ENCODE measurements at places on chromosomes 5 and 9.

DNA sequence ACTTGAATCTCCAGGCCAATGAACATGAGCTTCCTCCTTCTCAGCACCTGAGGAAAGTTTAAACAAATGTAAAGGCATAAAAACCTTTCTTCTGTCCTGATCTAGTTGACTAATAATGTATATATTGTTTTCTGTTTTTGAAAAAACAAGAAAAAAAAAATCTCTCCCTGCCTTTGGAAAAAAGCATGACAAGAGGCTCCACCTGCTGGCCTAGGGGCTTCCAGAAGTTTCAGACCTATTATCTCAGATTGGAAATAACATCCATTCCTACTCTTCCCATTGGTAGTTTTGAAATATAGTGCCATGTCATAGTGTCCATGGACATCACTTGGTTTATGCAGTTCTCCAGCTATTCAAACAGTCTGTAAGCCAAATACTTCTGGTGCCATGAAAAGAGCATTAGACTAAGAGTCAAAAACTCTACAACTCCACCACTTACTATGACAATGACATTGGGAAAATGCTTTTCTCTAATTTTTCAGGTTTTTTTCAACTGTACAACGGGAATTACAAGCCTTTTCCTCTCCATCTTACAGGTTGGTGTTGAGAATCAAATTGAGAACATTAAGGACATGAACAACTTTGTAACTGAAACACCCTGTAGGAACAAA, 409.6 kb upstream of the MPDZ start:
- no peak for DNase-seq

DNA sequence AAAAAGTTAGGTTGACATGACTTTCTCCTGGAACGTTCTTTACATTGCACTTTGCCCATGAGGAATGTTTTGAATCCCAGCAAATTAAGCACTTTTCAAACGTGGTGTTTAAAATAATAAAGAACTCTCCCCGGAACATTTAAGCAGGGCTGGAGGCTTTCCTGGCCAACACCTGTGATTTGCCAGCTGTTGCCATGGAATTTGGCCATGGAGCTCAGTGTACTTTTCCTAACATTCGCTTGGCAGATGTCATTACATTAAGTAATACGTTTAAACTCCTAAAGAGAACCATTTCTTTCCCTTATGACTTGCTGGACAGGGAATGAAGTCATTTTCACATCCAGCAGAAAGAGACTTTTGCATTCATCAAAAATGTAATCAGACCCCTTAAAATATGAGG, 146.1 kb downstream of the GAS1 start:
- no peak for DNase-seq

GRCh38 chr5:149237662-149238061, 34.0 kb upstream of the AFAP1L1 start:
- no peak for DNase-seq

DNA sequence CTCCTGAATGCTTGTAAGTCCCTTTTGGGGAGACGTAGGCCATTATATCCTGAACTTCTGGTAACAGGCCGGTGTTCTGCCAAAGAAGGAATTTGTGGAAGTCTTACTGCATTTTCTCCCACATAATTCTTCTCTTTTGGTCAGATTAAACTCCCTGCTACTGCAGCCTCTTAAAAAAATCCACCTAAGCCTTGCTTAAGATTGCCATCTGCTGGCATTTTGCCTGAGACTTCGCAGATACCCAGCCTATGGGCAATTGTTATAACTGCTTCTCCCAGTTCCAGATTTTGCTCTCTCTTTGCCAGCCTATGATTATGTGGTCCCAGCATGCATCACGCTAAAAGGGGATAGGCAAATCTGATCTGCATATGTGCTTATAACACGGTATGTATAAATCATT, 391.6 kb upstream of the CHD1 start:
- no peak for DNase-seq

- no peak for DNase-seq
Observed at GRCh38 chr9:134775081-134775951, 105.3 kb upstream of the FCN2 start.

DNA sequence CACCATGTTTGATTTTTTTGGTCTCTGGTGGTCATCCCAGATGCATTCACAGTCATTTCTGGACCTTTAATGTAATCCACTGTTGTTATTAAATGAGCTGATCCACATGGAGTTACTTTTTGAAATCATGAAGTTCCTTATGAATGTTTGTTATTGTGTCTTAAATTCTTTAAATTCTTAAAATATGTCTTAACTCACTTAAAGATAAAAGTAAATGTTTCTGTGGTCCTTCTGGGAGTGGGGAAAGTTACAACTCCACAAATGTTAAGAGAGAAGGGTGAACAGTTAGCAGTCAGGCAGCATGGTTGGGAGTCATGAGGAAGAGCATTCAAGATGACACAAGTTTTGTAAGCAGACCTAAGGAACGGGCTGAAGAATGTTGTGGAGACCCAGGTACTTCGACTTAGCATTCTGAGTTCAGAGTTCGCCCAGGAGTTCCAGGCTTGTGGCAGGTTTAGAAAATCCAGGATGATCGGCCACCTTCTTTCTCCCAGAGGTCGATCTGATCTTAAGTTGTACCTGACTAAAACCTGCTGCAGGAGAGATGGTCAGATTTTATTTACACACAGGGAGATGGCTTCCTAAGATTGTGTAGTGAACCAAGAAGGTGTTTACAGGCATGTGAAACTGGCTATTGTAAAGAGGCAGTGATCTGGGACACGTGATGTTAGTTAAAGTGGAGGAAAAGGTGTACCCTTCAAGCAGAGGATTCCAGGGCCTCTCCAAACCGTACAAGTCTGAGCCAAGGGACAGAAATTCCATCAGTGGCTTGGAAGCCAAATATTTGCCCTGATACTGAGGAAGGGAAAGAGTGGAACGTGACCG, 17.2 kb downstream of the SLC1A1 start:
- no peak for DNase-seq

- no peak for DNase-seq
Observed at GRCh38 chr5:54383941-54384340, 71.6 kb upstream of the HSPB3 start.

DNA sequence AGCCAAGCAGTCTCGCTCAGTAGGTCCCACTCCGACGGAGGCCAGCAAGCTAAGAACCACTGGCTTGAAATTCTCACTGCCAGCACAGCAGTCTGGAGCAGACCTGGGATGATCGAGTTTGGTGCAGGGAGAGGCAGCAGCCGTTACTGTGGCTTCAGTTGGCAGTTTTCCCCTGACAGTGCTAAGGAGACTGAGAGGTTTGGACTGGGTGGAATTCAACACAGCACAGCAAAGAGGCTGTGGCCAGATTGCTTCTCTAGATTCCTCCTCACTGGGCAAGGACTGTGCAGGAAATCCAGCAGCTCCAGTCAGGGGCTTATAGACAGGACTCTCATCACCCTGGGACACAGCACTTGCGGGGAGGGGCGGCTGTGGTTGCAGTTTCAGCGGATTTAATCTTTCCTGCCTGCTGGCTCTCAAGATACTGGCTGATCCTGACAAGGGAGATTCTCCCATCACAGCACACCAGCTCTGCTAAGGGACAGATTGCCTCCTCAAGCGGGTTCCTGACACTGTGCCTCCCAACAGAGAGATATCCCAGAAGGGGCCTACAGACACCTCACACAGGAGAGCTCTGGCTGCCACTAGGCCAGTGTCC, 122.1 kb downstream of the YIPF5 start:
- no peak for DNase-seq

DNA sequence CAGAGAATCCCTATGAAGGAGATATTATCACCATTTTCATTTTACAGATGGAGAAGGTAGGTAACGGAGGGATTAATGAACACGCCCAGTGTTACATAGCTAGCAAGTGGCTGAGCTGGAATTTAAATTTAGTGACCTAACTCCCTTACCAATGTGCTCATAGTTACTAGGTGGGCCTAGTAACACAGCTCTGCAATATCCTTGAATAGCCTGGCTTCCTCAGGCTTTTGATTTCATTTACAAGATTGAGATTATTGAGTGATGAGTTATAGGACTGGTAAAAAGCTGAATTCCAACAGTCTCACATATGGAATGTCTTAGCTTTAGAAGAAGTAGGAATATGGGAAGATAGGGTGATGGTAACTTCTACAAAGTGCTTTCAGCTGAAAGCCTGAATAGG, 336.3 kb upstream of the KIF2A start:
- no peak for DNase-seq

GRCh38 chr9:114261987-114262386, 60.9 kb upstream of the ORM1 start:
- no peak for DNase-seq

GRCh38 chr9:36941441-36941840, 92.6 kb downstream of the PAX5 start:
- no peak for DNase-seq

DNA sequence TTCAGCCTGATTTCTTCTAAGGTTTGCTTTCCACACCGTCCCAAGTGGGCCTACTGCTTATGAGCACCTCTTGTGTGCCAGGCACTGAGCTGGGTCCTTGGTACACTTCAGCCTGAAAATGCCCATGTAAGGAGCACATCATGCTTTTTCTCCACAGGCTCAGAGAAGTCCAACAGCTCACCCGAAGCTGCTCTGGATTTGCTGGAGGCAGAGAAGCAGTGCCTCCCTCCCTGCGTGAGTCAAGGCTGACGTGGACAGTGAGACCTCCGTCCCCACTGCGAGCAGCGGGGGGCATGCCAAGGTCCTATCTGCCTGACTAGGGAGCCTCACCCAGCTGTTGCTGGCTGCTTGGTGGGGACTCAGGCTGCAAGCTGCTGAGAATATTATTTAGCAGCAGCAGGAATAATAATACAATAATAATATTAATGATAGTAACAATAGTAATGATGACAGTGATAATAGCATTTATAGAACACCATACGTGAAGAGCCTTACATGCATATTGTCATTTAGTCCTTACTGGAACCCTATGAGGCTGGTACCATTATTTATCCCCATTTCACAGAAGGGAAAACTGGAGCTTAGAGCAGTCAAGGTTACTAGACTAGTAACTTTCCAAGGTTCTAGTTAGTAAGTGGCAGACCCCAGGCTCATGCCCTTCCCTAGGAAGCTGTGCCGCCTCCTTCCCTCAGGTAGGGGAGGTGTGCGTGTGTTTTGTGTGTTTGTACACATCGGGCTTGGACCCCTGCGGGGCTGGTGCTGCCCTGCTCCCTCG, 194.8 kb downstream of the HSPA4 start:
- no peak for DNase-seq

- no peak for DNase-seq
Observed at GRCh38 chr9:90832261-90832660, 30.6 kb downstream of the SYK start.

DNA sequence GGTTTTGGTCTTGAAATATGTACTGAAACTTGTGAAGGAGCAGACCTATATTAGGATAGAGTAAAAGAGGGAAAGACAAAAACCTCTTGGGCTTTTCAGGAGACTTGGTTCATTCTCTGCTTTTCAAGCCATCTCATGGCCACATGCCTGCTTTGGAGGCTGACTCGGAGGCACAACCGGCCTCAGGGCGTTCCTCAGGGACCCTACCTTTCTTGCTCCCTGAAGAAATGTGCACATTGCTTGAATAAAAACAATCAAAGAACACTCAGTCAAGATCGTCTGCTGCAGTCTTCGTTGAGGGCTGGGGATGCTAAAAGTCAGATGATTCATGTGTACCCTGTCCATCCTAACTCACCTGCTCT, 994 bp downstream of the IRGM start:
- no peak for DNase-seq

GRCh38 chr5:169910393-169910792, 69.9 kb downstream of the INSYN2B start:
- no peak for DNase-seq
